Hypothalamus (tissue), 51 donors: ENCODE measurements at places on chromosomes 3 and 15.

GRCh38 chr3:36891701-36892160, 53.1 kb downstream of the TRANK1 start:
- no peak for DNase-seq

- DNase-seq: no peak
Measured at GRCh38 chr15:68497206-68497910, 65.4 kb upstream of the ITGA11 start.

DNA sequence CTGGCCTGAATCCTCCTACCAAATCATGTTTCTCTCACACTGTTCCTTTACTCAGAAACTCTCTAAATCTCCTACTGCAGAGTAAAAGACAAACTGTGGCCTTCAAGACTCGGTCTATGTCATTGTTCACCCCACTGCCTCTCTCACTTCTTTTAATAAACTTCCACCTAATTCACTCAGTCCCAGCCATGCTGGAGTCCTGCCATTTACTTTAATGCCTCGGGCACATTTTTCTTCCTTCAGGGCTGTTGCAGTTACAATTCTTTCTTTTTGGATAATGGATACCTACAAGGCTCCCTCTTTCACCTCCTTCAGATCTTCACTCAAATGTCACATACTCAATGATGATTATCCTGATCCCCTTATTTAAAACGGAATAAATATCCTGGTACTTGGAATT, 955.6 kb downstream of the ROBO1 start:
- DNase-seq: no peak

DNA sequence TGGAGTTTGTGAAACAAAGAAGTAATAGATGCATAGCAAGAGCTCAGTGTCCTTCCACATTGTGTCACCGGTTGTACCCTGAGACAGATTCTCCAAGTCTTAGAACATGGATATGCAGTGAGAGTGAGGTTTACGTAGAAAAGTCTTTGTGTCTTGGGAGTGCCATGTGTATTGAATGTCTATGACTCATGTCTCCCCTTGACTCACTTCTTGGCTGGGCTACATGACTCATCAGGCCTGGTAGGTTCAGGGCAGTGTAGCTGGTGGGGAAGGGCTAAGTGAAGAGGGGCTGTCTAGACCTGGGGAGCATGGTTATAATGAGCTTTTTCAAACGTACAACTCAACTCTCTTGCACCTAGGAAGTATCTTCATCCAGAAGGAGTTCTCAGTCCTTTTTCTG, 167.4 kb downstream of the GAP43 start:
- DNase-seq: no peak

GRCh38 chr3:62188681-62189375, 184.5 kb downstream of the FEZF2 start:
- DNase-seq: peak; percentile 25

DNA sequence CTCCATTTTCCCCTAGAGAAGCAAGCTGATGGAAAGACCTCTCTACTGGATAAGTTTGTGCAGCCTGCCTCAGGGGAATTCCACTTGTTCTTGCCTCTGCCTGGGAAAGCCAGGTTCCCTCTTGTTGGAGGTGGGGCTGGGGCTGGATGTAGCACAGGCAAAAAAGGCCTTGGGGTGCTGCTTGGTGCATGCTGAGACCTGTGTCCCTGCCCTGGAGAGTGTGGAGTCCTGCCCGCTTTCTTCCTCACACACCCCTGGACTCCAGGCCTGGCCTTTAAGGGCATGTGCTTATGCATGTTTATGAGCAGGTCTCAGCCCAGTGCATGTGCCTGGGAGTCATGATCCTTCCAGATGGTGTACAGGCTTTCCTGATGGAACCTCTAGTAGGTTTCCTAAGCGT, 23.5 kb upstream of the JMJD7 start:
- no peak for DNase-seq
